A172 (cell line): ENCODE measurements at places on chromosomes 7 and 10. TPM values are rescaled to one million over a fixed set of nuclear protein-coding genes. Genes with fewer than 3 reads are reported as not detected.

GRCh38 chr7:104982308-104983075 lies 31.5 kb upstream of the KMT2E start:
- DNase-seq = no peak

DNA sequence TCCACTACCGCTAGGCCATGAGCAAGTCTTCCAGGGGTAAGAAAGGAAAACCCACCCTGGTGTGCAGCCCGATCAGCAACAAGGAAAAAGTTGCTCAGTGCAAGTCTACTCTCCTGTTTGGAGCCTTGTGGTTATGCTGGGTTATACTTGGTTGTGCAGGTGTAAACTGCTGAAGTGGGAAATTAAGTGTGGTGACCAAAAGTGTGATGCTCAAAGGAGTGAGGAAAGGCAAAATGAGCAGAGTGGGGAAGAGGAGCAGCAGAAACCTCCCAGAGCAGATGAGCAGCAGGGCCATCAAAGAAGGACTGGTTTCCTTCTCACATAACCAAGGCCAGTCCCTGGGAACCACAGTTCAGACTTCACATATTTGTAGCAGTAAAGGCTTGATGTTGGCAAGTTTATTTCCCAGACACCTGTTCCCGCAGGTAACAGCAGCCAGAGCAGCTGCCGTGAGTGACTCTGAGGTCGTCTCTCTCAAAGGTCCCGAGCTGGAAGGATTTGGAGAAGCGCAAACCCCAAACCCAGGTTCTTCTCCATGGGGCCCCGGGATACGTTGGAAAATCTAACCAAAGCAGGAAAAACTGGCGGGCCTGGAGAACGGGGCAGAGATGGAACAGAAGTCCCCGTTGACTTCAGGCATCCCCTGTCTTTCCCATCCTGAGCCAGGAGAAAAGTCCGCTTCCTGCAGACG lies 607 bp upstream of the SMO start:
- no peak for DNase-seq

DNA sequence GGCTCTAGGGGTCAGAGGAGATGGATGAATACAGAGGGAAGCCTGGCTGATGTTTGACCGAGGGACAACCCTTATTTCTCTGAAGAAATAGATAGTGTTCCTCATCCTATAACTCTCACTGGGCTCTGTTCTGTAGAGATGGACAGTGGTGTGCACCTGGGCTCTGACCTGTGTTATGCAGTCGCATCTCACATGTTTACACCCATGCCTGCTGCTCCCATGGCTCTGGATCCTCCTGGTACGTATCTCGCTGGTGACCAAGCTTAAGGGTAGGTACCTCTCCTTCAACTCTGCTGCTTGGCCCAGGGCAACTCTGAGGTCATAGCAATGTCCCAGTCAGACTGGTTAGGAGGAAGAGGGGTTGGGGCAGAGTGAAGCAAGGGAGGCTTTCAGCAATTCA lies 42.8 kb downstream of the ADRA2A start:
- DNase-seq = no peak

GRCh38 chr10:77043420-77043763 lies 594.2 kb downstream of the KCNMA1 start:
- DNase-seq = peak; percentile 9

DNA sequence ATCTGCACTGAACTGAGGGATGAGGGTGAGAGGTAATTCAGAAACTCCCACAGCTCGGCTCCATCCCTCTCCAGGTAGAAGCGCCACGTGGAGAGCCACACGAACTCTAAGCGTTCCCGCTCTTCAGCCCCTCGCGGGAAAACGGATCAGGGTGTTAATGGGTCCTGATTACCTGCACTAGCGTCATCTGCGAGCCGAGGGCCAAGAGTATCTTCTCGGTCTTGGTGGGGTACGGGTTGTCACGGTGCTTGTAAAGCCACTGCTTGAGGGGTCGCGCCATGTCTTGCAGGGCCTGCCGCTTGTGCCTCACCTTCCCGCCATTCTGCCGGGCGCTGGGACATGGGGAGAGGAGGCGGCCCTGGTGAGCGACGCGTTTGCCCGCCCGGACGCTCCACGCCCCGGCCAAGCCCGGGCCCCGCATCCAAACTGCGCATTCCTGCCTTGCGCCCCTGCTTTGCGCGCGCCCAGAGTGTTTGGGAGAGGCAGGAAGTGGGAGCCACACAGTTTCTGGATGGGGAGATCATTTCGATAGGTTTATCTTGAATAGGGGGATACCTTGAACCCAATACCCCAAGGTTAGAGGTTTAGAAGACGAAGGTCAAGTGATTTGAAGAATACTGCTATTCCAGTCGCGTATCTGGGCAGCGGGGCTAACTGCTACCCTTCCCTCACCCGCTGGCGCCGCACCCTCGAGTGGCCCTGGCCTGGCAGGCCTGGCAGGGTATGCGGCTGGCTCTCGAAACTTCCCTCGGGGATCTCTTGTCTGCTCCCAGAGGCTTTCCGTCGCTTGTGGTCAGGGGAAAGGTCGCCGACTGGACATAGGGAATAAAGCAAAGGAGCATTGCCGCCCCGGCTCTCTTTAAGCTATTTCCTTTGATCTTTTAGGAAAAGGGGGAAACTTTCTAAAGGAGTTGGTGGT lies 4.2 kb downstream of the MKX start:
- DNase-seq = no peak

DNA sequence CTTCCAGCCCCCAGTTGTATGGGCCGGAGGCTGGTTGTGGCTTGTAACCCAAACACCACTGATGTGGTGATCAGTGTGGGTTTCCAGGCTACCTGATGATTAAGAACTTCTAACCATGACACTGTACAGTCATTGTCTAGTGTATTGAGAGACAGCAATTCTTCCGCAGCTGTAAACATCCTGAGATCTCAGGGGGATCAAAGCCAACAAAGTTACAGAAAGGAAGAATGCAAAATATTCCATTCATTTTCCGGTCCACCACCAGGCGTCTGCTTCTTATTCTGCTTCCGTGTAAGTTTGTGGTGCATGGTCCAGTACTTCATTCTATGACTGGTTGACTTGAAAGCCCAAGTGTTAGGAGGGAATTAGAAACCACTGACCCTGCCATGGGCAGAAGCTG lies 10.3 kb upstream of the GLI3 start:
- DNase-seq = peak; percentile 78

DNA sequence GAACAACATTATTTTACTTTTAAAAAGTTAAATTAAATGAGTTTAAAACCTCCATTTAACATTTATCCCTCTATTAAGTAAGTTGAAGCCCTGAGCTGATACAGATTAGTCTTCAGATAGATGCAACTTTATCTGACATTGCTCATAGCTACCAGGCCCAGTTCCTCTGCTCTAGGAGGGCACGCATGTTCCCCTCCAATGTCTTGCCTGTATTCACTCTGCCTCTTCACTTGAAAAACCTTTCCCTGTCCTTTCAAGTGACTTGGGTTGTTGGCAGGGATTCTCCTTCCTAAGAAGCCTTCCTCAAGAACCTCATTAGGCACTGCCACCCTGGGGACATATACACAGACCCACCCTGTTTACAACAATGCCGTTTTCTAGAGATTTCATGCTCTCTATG lies 270.4 kb downstream of the RELN start:
- no peak for DNase-seq

GRCh38 chr10:124279882-124280281 lies 138.8 kb downstream of the OAT start:
- no peak for DNase-seq

GRCh38 chr7:65250216-65250615 lies 123.4 kb upstream of the ZNF92 start:
- DNase-seq = no peak

Gene MDFIC
- 25.2 and 37.7 TPM in 2 replicates for total RNA-seq

Gene GIMAP8
- not detected in 2 replicates for total RNA-seq

Gene ACHE
- total RNA-seq = 1.5 and 2.8 TPM in 2 replicates

- DNase-seq = no peak
Observed at GRCh38 chr7:28986765-28987110, 28.6 kb upstream of the TRIL start.

GRCh38 chr7:985915-986741 lies 3.1 kb downstream of the CYP2W1 start:
- DNase-seq = peak; percentile 60

DNA sequence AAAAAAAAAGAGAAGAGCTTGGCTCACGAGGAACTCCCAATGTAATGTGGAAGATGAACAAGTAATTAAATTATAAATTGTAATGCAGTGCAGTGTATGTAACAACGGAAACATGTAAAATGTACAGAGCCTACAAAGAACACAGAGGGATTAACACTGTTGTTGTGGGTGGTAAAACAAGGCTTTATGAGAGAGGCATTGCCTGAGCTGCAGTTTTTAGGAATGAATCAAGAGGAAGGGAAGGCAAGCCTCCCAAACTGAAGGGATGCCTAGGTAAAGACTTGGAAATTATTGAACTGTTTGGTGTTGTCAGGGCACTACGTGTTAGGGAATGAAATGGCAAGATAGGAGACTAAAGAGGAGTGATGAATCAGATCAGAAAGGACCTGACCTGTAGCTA lies 213.7 kb downstream of the HTR7 start:
- DNase-seq = no peak

DNA sequence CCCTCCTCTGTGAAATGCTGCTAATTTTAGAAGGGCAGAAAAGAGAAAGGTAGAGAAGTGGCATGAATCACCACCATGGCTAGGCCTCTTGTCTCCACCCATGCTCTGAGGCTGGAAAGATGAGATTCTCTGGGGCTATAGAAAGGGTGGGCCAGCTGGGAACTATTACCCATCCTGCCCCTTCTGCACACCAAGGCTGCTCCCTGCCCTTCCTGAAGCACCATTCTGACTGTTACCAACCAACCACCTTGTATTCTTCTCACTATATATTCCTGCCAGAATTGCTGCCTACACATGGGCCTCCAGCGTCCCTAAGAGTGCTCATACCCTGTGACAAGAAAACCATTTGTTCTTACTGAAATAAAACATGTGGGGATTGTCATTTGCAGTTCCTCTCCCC lies 11.4 kb upstream of the DLX6 start:
- DNase-seq = no peak

GRCh38 chr10:112895292-112895691 lies 54.8 kb upstream of the TCF7L2 start:
- no peak for DNase-seq

Gene C10orf53
- total RNA-seq = not detected in 2 replicates

Gene GTF2IRD1
- 25.2 and 54.7 TPM in 2 replicates for total RNA-seq

Gene PLCE1
- 0.22 and 0.89 TPM in 2 replicates for total RNA-seq

Gene PLXDC2
- 7.0 and 21.8 TPM in 2 replicates for total RNA-seq

DNA sequence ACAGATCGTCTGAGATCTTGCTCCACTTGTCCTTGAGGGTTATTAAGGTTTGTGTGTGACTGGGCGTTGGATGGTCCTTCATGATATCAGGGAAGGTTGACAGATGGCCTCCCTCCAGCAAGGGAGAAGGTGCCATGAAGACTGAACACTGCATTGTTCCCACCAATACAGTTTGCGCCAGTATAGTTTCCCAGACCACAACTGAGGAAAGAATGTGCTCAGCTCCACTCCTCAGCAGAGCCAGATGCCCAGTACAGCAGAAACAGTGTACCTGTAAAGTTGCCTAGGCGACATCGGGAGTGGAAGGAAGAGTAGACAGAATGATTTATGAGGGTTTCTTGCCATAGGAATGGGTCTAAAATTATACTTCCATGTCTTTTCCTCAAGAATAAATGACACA lies 137.5 kb downstream of the ST7 start:
- no peak for DNase-seq

DNA sequence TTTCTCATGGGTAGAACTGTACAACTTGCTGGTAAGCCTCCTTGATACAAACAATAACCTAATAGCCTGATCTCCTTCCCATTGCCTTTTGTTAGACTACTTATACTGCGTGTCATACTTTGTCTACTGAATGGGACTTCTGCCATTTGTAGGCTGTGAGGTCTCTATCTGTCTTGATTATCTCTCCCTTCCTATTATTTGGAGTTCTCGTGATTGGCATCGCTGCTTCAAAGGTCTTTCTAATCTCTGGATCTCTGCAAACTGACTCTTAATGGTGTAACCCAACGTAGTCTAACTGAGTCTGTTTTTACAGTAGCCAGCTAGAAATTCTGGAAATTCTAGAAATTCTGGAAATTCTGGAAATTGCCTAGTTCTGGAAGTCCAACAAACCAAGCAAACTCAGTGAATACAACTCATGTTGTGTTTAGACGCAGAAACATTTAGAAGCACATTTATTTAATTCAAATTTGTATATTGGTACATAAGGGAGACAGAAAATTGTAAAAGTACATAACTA lies 29.8 kb downstream of the PHYHIPL start:
- DNase-seq = no peak

DNA sequence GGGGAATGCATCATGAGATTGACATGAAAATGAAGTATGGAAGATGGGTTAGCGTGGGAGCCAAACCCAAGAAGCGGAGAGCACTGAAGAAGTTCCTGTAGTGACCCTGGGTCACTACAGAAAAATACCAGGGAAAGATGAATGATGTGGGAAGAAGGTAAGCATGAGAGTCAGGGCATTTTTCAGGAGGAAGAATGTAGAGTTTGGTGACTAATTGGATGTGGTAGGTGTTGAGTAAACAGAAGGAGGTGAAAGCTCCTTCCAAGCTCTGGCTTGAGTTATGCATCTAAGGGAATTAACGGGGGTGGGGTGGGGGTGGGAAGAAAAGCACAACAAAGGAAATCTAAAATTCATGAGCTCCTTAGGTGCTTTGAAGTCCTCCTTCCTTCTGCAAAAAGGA lies 238.1 kb upstream of the AOAH start:
- DNase-seq = peak; percentile 84

Gene OIT3
- not detected in 2 replicates for total RNA-seq

GRCh38 chr7:22329816-22330524 lies 27.0 kb downstream of the RAPGEF5 start:
- DNase-seq = no peak

- no peak for DNase-seq
Observed at GRCh38 chr7:17299483-17299991, 1.1 kb downstream of the AHR start.

DNA sequence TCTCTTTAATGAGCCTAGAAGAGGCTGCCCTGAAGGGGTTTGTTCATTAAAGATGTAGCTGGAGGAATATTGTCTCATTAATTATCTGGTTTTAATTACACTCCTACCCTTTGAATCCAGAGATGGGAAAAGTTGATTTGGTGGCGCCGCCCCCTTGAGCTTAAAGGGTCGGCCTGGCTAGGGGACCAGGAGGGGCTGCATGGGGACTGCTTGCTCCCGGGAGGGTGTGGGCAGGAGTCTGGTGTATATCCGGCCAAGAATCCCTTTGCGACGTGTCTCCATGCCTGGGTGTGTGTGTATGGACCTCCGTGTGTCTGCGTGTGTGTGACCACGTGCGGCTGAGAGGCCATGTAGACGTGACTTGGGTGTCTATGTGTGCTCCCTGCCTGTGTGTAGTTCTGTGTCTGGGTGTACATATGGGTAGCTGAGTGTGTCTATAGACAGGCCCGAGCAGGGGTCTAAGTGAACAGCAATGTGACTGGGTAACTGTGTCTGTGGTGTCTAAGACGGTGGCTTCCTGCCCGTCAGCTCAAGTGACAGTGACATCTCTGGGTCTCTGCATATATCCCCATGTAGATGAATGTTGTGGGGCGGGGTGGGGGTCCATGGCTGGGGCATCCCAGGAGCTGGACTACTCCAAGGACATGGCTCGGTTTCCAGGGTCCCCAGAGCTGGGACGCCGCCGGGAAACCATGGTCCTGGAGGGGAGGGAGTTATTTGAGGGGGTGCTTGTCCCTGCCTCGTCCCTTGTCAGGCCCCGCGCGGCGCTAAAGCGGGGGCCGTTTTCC lies 10.7 kb downstream of the LBX1 start:
- DNase-seq = no peak

GRCh38 chr10:68492118-68492517 lies 20.3 kb upstream of the DNA2 start:
- DNase-seq = no peak

- DNase-seq = no peak
Observed at GRCh38 chr7:17046666-17047065, 164.9 kb upstream of the AGR3 start.
